ENCODE measurements at places on chromosomes 7 and 10. TPM values are rescaled to one million over a fixed set of nuclear protein-coding genes. Genes with fewer than 3 reads are reported as not detected.

The XRCC2 gene
- 28.5 TPM for total RNA-seq

The ASAH2B gene
- total RNA-seq, result 4.5 TPM

The CNPY1 gene
- total RNA-seq, result not detected

The PRKRIP1 gene
- 31.7 TPM for total RNA-seq

The SPDYE11 gene
- not detected for total RNA-seq

The SLC39A12 gene
- total RNA-seq, result not detected

The LIPN gene
- not detected for total RNA-seq

The CD36 gene
- not detected for total RNA-seq

The GHRHR gene
- total RNA-seq, result not detected

The PTPRZ1 gene
- total RNA-seq, result not detected

The PON1 gene
- total RNA-seq, result not detected

The AASS gene
- 0.47 TPM for total RNA-seq

The PSD gene
- total RNA-seq, result 10.4 TPM

The CFAP58 gene
- total RNA-seq, result 0.19 TPM

The EXOSC1 gene
- total RNA-seq, result 59.8 TPM

The UNCX gene
- total RNA-seq, result not detected

The CNNM1 gene
- 0.28 TPM for total RNA-seq

DNA sequence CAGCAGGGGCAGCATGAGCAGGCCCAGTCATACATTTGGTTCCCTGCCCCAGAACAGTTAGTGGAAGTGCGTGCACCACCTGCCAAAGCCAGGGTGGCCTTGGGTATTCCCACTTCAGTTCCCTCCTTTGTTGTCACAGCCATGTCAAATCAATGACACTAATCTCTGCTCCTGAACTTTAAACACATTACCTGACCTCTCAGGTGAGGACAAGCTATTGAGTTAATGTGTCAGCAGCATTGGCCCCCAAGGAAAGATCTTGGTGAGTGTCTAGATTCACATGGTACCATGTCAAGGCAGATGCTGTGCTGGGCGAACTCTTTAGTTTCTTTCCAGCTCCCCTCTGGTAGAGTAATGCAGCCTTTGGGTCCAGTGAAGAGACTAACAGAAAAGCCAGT, 2.1 kb downstream of the CYP3A5 start:
- DNase-seq, result no peak

DNA sequence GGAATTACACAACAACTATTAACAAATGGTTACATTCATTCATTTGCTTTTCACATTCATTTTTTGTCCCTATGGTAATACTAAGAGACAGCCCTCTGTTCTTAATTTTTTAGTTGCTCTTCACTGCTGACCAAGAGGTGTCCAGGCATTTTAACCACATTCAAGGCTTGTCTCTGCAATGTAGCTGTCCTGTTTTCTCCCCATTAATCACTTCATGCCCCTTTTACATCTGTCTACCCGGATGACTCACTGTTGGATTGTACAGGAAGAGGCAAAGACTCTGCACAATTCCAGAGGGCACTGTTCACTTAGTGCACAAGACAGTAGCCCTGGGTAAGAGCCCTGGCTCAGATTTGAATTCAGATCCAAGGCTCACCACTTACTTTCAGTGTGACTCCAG, 168.5 kb downstream of the NOC3L start:
- no peak for DNase-seq

DNA sequence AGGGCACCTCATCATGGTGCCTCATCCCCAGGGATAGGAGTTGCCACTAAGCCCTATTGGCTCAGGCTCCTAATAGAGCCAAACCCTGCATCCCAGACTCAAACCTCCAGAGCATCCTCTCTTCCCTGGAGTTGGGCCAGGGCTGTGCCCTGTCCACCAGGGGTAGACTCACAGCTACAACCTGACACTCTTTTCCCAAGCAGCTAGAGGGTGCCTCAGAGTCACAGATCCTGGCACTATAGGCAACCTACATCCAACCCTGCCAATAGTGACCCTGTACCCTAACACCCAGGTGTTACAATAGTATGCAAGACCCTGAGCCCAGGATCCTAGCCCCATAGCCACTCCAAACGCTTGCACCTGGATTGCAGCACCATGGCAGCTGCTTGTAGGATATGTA, 64.0 kb upstream of the PLA2G12B start:
- DNase-seq, result no peak

GRCh38 chr7:19958309-19958896, 185.0 kb upstream of the TMEM196 start:
- no peak for DNase-seq

- no peak for DNase-seq
Measured at GRCh38 chr7:142690554-142691182, 58.6 kb upstream of the PRSS1 start.

DNA sequence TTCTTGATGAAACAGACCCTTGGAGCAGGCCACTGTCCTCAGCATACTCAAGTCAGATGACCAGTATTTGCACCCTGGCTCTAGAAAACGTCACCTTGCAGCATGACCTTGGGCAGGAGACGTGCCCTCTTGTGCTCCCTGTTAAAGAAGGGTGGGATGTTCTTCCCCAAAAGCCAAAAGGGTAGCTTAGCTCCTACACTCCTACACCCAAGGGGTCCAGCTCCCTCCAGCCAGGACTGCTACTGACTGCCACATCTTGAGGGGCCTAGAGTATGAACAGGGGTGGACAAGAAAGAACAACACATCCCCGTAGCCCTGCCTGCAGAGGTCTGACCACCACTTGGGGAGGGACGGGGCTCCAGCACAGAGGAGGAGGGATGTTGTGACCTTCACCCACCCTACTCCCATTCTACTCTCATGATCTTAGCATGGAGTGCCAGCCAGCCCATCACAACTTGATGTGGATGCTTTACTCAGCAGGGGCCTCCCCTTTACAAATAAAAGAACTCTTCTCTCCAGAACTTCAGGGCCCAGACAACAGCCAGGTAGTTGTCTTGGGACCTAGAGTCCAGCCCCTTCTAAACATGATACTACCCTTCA, 165.3 kb upstream of the ZMIZ1 start:
- no peak for DNase-seq

DNA sequence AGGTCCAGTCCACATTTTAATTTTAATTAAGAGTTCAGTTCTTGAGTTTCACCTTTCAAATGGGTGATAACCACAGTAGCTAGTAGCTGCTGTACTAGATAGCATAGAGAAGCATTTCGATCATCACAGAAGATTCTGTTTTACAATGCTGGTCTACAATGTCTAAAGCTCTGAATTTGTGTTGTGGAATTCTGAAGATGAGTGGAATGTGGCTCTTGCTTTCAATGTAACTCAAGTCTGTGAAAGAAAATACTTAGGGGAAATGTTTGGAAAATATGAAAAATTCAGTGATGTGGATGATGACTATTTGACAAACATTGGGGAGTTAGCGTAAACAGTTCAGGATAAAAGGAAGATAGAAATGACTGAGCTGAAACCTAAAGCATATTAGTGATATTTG, 139.4 kb downstream of the GNAT3 start:
- no peak for DNase-seq

DNA sequence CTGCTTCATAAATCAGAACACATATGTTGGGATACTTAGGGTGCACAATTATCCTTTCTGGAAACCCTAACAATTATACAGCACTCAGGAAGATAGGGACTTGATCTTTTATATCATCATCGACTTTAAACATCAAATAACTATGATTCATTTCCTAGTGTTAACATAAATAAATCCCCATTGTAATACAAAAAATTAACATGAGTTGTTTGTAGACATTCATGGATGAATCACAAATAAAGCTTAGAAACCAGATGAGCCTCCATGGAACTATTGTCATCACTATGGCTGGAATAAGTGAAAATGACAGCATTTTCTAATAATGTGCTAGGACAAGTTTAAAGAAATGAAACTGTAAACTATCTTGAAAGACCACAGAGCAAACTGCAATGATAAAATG, 821.7 kb downstream of the GATA3 start:
- DNase-seq, result no peak

DNA sequence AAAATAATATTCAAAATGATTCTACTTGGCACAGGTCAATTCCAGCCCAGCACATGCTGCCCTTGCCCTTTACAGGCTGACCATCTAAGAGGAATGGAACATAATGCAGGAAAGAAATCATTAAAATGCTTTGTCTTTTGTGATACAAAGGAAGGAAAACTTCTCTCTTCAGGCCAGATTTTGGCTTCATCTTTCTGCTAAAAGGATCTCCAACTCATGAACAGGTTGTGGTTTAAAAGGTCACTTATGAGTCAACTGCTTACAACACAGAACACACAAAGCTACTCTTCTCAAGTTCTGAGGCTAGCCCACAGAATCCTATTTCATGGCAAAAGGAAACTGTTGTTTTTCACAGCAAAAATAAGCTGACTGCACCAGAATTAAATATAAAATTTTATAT, 197.1 kb downstream of the DOCK4 start:
- no peak for DNase-seq

- no peak for DNase-seq
Measured at GRCh38 chr10:117621196-117621595, 78.7 kb downstream of the EMX2 start.

DNA sequence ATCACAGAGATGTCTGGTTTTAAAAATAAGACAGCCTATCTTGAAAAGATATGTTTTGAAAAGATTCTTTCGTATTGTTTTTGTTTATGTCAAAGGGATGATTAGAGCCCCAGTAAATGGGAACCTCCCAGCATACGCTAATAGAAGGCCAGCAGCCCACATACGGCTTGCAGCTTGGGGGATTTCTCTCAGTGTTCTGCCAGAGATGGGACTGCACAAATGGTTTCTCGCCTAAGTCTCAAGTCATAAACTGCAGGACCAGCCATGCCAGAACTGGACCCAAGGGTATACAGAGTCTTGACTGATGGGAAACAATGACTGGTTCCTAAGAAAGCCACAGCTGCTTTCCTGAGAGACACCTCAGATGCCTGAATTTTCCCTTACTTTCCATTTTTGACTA, 306.9 kb upstream of the DGKB start:
- no peak for DNase-seq

DNA sequence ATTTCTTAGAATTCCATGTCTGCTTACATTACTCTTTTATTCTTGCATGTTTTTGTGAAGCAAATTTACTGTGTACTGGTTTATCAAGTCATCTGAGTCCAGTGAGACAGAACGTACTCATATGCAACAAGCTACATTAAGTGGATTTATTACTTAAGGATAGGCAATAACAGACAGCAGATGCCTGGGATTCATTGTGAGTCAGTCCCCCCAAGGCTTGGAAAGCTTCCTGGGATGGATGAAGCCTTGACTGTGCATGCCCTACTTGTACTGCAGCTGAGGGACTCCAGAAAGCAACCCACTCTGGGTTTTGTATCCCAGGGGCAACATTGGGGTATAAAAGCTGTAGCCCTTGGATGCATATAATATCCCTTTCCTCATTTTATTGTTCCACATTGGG, 113.4 kb upstream of the RAB18 start:
- DNase-seq, result no peak

GRCh38 chr7:20825555-20825954, 38.9 kb upstream of the SP8 start:
- DNase-seq, result no peak

GRCh38 chr10:7407368-7408290, 3.2 kb downstream of the SFMBT2 start:
- DNase-seq, result peak; percentile 83

DNA sequence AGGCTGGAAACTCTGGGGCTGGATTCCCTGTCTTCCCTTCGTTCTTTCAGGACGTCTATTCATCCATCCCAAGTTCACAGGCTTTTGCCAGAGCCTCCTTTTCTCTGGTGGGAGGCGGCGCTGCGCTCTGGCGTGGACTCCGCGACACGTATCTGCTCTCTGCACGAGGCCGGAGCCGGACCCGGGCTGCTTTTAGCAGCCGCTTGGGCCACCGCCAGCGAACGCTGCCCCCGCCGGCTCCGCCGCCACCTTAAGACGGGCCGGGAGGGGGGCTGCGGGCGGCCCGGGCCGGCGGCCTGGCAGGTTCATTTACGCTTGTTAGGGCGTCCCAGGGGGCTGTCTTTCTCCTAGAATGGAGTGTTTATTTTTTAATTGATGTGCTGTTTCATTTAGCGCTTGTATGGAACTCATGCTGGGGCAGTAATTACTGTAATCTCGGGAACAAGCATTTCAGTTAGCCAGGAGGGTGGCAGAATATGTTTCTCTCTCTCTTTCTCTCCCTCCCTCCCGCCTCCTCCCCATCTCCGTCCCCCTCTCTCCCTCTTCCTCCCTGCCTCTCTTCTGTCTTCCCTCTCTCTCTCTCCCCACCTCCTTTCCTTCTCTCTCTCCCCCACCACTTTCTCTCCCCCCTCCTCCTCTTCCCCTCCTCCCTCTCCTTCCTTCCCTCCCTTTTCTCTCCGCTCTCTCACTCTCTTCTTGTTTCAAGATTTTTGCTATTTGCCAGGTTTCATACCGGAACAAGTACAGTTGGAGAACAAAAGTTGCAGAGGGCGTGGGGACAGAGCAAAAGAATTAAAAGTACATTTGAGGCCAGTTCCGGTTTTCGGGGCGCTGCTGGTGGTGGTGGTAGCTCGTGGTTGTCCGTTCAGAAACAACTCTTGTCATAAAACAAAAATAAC, 1.3 kb upstream of the FZD8 start:
- peak; percentile 61 for DNase-seq

DNA sequence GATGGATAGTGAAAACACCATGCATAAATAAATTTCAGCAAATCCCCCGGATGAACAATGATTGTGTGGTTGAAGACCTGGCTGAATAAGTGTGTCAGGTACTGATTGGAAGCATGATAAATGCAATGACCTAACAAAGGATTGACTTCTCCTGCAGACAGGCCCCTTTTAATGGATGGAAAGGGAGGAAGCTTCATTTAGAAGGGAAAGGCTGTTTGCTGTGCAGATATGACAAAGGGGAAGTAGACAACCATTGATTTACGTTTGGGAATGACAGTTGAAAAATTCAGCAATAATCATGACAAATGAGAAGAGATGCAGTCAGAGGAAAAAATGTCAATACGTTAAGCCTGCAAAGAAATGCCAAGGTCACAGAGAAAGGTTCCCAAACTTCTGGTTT, 503.8 kb downstream of the LRMDA start:
- no peak for DNase-seq

GRCh38 chr7:139525239-139525638, 1.8 kb downstream of the CLEC2L start:
- no peak for DNase-seq

GRCh38 chr7:124515106-124515830, 250.3 kb downstream of the GPR37 start:
- no peak for DNase-seq

DNA sequence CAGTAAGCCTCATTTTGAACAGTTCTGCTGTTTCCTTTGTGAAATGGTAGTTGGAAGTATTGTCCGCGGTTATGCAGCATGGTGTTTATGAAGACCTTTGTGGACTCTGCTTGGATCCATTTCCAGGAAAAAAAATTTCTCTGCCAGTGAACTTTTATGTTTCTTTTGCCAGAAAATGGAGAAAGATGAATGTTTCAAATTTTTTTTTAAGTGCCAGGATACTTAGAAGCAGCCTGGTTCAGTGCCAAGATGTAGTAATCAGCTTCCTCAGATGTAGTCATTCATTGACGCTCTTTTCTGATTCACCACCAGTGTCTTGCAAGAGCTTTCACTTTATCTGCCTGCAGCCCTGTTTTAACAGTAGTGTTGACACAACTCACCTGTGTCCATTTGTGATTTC, 258.2 kb downstream of the SDK1 start:
- DNase-seq, result no peak

GRCh38 chr10:16481052-16481728, 40.5 kb downstream of the C1QL3 start:
- DNase-seq, result no peak

- no peak for DNase-seq
Measured at GRCh38 chr10:59907537-59907917, 1.2 kb upstream of the CCDC6 start.

- no peak for DNase-seq
Measured at GRCh38 chr10:81944609-81945008, 69.6 kb downstream of the NRG3 start.

GRCh38 chr10:30738416-30738815, 108.9 kb upstream of the LYZL2 start:
- no peak for DNase-seq
